ENCODE measurements at places on chromosomes 16 and 17. TPM values are rescaled to one million over a fixed set of nuclear protein-coding genes. Genes with fewer than 3 reads are reported as not detected.

Gene GFAP
- not detected for total RNA-seq

Gene OR3A3
- total RNA-seq = not detected

Gene PIMREG
- total RNA-seq = 19.4 TPM

Gene SLC52A1
- not detected for total RNA-seq

Gene CRYBA1
- total RNA-seq = not detected

Gene CD68
- total RNA-seq = 23.3 TPM

Gene DRG2
- total RNA-seq = 43.6 TPM

Gene SLC16A6
- 0.54 TPM for total RNA-seq

DNA sequence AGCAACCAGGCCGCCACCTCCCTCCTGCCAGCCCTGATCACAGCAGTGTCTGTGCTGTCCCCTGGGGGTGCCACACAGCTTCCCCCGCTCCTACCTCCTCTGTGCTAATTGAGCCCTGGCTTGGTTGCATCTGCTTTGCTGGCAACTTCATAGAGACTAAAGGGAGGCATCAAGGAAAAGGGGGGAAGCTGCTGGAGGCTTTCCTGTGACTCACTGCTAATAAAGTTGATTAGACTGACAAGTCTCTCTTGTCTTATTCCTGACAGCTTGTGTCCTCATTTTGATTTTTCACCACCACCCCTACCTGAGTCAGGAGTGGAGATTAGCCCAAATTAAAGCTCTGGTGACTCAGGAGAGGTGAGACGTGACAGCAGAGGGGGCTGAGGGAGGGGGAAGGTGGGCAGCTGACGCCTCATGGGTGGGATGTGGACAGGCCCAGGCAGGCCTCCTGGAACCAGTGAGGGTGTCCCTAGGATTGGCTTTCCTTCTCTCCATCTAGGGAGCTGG is 310.0 kb downstream of the CBLN1 start:
- no peak for DNase-seq

- DNase-seq = peak; percentile 40
These were observed 3.5 kb downstream of the PLK1 start for GRCh38 chr16:23682181-23682580.

DNA sequence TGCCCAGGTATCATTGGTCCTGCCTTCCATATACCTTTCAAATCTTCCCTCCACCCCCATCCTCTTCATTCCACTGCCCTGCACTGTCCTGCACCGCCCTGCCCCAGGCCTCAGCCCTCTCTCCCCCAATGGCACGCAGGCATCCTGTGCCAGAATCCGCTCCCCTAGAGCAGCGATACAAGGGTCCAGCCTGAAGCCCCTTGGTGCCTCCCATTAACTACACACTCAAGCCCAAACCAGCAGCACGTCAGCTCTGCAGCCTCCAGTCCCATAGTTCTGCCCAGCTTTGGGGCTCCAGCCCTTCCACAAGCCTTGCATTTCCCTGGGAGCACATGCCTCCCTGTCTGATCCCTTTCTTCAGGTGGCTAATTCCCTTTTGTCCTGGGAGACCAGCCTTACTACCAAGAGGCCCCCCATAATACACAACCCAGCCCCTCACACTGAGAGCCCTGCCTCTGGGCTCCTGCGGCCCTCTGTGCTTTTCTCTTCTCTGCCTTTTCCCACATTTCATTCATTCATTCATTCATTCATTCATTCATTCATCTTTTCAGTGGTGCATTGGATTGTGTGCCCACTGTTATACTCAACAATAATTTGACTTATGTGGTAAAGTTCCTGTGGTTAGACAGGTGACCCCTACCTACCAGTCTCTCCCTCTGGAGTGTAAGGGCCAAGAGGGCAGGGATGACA is 26.8 kb upstream of the DLX3 start:
- DNase-seq = no peak

DNA sequence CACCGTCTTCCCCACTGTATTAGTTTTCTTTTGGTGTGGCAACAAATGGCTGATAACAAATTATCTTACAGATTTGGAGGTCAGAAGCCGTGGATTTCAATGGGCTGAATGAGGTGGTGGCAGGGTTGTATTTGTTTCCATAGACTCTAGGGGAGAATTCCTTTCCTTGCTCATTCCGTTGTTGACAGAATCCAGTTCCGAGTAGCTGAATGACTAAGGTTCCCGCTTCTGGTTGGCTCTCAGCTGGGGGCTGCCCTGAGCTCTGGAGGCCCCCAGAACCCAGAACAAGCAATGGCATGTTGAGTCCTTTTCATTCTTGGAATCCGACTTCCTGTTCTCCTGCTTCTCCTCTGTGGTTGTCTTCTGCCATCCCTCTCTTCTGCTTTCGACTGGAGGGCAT is 280.4 kb downstream of the SNX29 start:
- peak; percentile 51 for DNase-seq

GRCh38 chr16:77613095-77613494 is 109.2 kb upstream of the NUDT7 start:
- DNase-seq = no peak

GRCh38 chr16:27840311-27841060 is 223.0 kb downstream of the GSG1L start:
- DNase-seq = no peak

DNA sequence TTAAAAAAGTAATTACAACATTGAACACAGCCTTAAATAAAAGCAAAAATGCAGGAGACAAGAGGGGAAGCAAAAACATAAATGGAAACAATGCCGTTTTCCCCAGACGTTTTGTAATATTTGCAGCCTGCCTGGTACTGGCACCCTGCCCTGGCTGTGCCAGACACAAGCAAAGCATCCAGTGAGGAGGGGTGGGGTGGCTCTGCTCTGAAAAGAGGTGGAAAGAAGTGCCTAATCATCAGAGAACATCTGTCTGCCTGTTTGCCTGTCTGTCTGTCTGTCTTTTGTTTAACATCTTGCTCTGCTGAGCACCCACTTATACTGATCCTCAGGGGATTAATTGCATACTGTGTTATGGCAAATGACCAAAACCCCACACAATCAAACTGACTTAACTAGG is 62.7 kb downstream of the C16orf82 start:
- DNase-seq = no peak

DNA sequence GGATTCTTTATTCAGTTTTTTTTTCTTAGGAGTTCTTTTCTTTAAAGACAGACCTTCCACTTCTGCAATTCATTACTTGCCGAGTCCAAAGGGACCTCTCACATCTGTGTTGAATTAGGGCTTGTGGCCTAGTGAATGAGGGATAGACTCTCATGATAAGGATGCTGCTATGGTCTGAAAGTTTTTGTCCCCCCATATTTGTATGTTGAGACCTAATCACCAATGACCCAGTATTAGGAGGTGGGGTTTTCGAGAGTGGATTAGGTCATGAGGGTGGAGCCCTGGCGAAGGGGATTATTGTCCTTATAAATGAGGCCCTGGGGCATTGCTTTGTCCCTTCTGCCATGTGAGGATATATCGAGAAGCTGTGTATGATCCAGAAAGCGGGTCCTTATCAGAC is 9.5 kb downstream of the KRT12 start:
- peak; percentile 32 for DNase-seq

GRCh38 chr17:79202480-79202879 is 127.9 kb downstream of the ENGASE start:
- DNase-seq = no peak

DNA sequence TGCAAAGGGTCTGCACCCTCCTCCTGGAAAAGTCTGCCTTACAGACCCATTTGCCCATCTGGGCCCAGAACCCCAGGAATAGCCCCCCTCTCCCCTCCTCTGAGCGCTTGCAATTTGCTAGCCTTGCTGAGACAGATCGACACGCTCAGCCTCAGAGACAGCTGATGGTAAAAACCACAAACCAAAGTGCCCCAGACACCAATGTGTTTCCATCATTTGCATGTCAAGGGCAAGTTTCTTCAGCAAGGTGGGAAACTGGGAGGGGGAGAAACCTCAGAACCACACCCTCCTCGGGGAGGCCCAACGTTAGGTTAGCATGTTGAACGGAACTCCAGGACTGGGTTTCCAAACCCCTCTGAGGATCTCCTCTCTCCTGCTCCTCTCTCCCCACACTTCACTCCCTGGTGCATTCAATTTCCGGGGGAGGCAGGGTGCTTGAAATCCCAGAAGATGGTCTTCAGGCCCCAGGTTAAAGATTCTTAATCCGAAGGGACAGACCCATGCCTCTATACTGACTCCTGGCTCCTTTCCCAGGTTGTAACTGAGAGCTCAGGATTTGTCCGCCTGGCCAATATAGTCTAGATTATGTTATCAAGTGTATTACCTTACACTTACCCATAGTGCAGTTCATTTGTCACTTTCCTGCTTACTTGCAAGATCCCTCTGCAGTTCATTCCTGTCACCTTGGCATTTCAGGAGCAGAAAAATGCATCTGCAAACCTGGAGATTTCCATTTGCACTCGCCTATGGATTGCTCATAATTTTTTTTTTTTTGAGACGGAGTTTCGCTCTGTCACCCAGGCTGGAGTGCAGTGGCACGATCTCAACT is 1.3 kb upstream of the CUEDC1 start:
- DNase-seq = no peak

- no peak for DNase-seq
These were observed 23.6 kb downstream of the RANBP10 start for GRCh38 chr16:67782567-67783352.

- peak; percentile 41 for DNase-seq
These were observed 24.4 kb downstream of the SREBF1 start for GRCh38 chr17:17812211-17813054.

DNA sequence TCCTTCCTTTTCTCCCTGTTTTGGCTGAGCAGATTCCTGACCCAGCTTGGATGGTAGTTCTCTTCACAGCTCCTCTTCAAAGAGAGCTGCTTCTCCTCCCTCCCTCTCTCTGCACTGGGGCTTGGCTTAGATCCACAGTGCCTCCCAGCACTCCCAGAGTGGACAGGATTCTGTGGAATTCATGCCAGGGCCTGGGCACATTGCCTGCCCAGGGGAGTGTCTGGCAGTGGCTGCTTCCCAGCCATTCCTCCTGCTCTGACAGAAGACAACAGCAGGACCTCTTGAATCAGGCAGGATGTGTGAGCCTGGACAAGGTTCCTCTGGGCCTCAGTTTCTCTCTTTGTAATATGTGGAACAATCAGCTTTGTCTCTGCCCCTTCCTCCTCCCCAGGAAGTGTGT is 4.5 kb upstream of the MMP28 start:
- no peak for DNase-seq

GRCh38 chr16:49203361-49203760 is 78.3 kb downstream of the CBLN1 start:
- DNase-seq = no peak

DNA sequence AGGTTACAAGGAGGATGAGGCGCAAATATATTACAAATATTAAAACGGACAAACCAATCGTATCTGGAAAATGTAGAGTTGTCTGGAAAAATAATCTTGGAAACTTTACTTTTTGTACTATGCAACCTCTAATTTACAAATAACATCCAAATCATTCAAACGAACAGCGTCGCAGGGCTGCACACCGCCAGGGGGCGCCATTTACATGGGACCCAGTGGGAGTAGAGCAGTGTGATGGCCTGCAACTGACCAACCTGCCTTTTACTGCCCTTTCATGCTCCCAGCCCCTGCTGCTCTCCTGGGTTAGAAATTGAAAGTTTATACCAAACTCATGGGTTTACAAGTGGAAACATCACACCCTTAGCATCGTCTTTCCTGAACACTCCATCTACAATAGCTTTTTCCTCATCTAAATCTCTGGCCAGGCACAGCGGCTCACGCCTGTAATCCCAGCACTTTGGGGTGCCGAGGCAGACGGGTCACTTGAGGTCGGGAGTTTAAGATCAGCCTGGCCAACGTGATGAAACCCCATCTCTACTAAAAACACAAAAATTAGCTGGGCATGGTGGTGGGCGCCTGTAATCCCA is 10.0 kb downstream of the PITPNC1 start:
- peak; percentile 55 for DNase-seq

- no peak for DNase-seq
These were observed 90.9 kb downstream of the GOSR1 start for GRCh38 chr17:30568117-30568430.

DNA sequence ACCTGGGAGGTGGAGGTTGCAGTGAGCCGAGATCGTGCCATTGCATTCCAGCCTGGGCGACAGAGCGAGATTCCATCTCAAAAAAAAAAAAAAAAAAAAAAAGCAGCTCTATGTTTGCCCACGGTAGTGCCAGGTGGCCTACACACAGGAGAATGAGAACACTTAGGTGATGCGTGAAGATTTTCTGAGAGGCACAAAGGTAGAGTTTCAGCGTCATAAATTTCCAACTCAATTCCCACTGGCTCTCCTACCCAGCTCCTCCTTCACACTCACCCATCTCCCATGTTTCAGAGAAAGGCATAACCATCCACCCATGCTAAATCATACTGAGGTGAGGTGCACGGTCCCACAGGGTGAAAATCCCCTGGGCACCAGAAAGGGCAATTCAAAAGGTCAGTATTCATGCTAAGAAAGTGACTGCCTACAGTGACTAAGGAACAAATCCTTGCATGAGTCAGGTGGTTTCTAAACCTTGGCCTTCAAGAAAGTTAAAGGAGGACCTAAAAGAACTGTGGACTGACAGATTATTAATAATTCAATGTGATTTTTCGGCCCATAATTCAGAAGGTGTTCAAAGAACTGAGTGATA is 4.8 kb downstream of the DCAKD start:
- DNase-seq = peak; percentile 51

DNA sequence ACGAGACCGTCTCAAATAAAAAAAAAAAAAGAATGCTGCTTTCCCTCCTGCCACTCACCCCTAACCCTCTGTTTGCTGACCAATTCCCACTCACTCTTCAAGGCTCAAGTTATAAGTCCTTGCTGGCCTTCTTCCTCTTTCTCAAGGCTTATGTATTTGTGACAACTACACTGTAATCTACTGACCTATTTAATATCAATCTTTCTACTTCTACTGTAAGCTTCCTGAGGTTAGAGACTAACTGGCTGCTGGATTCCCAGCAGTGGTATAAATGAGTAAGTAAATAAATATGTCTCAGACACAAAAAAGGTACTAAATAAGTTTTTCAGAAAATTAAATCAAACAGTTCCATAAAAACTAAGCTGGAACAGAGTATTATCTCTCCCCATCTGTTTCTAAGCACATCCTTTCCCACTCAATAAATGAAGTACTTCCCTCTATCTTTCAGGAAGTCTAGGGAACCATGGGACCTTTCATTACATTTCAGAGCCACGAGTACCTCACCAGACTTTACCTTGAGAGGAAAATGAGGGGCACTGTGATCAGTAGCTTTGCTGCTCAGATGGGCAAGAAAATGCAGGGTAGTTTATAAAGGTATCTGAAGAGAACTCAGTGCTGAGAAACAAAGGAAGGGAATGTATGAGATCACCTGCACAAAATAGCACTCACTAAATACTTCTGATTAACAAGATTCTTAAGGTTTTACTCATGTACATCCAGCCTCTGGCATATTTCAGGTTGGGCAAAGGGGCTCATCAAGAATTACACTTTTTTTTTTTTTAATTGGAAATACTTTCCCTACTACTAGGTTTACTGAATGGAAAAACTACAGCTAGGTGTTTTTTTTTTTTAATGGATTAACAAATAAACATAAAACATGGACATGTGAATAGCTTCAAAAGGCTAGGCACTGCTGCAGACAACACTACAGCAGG is 10.8 kb downstream of the SSH2 start:
- DNase-seq = peak; percentile 58

All from IMR-90 (cell line).